ENCODE measurements at places on chromosomes 12 and 14.

GRCh38 chr12:48717252-48717695, 767 bp upstream of the CCNT1 start:
- DNase-seq: no peak

GRCh38 chr14:84084056-84084630, 1445.8 kb upstream of the FLRT2 start:
- no peak for DNase-seq

GRCh38 chr12:106249411-106250135, 1.8 kb upstream of the CKAP4 start:
- no peak for DNase-seq

- no peak for DNase-seq
Measured at GRCh38 chr12:26109343-26109881, 15.4 kb downstream of the BHLHE41 start.

DNA sequence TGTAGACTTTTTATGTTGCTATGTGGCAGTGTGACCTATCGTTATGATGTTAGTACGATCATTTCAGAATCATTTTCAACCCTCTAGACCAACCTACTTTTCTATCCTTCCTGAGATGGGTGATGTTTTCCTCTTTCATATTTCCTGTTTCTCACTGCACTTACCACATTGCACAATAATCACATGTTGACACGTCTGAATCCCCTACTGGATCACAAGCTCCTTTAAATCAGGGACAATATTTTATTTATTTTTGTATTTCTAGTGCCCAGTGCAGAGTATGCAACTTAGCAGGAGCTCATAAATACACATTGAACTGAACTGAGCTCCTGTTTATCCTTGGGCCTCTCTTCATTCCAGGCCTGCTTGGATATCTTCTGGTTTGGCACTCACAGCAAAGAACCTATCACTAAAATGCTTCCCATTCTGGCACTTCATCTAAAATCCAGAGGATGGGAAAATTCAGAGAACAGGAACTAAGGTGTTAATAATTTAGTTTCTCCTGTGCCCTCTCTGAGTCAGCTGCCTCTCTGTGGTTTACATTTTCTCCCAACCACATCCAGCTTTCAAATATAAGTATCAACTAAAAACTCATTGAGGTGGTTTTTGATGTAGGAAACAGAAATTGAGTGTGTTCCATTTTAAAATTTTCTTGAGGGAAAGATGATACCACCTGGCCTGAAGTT, 69.4 kb upstream of the DYRK2 start:
- DNase-seq: no peak

DNA sequence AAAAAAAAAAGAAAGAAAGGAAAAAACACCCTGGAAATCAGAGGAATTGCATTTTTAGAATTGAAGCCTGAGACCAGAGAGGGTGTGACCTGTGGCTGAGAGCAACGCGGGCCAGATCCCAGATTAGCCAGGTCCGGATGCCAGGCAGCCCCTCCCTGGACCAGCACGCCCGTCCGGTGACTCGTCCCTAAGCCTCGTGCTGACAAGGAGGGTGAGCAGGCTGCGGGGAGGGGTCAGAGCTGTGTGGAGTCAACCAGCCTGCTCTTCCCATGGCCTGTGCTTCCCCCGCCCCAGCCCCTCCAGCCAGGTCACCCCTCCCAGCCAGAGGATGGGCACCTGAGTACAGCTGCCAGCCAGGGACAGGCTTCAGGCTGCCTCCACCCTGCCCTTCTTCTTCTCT, 4.2 kb upstream of the KLC1 start:
- no peak for DNase-seq

- DNase-seq: no peak
Measured at GRCh38 chr14:61308198-61308597, 13.2 kb upstream of the PRKCH start.

- no peak for DNase-seq
Measured at GRCh38 chr12:72493407-72493806, 221.2 kb downstream of the TRHDE start.

GRCh38 chr12:4506870-4507269, 31.8 kb upstream of the RAD51AP1 start:
- DNase-seq: no peak

- no peak for DNase-seq
Measured at GRCh38 chr14:104580961-104581360, 1.4 kb downstream of the C14orf180 start.

DNA sequence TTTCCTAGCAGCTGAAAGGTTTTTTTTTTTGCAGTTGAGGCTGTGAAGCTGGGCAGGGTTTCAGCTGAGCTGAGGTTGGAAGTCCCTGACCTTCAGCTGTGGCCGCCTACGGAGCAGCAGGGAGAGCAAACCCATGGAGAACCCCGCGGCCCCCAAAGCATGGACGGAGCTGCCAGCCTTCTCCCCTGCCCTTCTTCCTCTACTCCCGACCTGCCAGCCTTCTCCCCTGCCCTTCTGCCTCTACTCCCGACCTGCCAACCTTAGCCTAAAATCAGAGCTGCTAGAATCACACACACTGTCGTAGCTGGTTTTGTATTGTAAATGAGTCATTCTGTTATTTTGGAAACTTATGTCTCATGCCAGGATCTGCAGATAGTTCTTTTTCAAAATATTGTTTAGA, 74.6 kb downstream of the PPP2R5C start:
- no peak for DNase-seq

- DNase-seq: no peak
Measured at GRCh38 chr14:24298892-24299254, 707 bp downstream of the DHRS1 start.

DNA sequence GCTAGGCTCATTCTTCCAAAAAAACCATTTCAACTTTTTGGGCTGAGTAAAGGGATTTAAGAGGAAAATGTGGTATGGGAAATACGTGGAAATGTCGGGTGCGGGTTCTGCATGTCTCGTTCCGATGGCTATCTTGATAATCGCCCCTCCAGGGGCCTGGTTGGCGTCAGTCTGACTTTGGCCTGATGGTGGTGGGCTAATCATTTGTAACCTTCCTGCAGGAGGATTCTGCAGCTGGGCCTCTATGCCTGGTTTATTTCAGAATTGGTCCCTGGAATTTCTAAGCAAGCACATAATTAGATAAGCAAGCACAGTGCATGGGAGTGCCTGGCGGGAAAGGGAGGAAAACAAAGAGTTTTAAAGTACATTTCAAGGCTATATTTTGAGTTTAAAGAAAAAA, 14.8 kb upstream of the SLC4A8 start:
- no peak for DNase-seq

DNA sequence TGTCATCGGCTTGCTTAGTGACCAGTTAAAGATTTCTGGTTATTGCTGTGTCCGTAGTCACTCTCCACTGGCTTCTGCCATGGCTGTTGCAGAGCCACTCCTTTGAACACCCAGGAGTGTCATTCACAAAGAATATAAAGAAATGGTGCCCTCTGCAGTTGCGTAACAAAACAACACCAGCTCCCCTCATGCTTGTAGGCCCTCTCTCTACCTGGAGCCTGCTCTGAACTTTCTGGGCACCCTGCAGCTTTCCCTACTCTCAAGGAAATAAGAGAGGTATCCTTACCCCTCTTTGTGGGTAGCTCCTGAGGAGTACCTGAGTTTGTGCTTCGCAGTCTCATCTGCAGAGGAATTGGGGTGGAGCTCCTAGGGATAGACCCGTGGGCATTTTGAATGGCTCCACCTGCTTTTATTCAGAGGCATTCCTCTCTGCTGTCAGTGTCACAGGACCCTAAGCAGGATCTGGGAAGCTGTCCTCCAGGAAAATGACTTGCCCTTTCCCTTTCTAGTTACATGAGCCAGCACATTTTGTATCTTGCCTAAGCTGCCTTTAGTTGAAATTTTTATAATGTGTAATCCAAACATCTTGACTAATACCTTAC, 97.2 kb upstream of the TMEM260 start:
- DNase-seq: no peak

- no peak for DNase-seq
Measured at GRCh38 chr12:52066346-52067080, 3.3 kb upstream of the ATG101 start.

DNA sequence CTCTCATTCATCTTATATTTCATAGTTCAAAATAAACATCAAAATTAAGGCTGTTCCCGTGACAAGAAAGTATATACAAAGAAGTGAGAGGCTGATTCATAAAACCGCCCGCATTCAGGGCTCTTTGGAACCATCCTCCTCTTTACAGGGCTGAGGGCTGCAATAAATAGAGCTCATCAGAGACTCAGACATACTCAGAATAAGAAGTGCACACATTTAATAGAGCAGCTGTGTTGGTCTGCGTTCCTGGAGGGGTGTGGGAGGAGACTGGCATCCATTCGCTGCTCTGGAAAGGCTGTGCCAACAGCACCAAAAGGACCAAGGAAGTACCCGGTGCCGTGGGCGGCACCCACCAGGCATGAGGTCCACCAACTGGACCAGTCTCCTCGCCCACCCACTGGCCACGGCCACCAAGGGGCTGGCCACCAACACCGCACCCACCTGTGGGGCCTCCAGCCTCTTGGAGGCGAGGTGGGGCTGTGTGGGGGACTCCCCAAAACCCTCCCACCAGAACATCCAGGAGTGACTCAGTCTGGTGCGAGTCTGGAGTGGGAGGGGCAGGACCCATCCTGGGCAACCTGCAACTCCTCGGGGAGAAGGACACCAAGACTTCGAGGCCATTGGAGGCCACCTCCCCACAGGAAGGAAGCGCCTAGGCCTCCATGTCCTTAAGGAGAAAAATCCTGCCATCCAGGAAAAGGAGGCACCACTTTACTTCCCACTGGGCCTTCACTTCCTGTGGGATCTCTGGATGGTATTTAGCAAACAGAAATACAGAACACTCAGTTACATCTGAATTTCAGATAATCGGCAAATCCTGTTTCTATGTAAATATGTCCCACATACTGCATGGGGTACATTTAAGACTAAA, 32.7 kb downstream of the VCPKMT start:
- peak; percentile 38 for DNase-seq

DNA sequence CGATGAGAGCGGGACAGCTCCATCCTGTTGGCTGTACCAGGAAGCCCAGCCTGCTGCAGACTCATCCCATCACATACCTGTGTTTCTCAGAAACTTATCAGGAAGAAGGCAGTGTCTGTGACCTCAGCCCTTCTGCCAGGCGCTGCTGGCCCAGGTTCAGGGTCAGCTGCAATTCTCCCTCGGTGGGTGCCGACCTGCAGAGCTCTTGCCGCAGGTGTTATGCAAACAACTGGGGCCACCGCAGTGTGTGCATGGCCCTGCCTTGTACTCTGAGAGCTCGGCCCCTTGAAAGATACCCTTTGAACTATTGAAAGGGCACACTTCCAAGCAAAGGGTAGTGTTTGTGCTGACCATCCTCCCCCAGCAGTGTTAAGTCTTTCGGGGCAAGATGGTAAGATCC, 322.2 kb upstream of the DIO3 start:
- no peak for DNase-seq

- no peak for DNase-seq
Measured at GRCh38 chr12:75622492-75622891, 111.1 kb upstream of the KRR1 start.

- DNase-seq: no peak
Measured at GRCh38 chr12:48773686-48774085, 15.2 kb downstream of the ADCY6 start.
